Germinal center (tissue), 1 donor: ENCODE measurements at places on chromosomes 2 and 18.

DNA sequence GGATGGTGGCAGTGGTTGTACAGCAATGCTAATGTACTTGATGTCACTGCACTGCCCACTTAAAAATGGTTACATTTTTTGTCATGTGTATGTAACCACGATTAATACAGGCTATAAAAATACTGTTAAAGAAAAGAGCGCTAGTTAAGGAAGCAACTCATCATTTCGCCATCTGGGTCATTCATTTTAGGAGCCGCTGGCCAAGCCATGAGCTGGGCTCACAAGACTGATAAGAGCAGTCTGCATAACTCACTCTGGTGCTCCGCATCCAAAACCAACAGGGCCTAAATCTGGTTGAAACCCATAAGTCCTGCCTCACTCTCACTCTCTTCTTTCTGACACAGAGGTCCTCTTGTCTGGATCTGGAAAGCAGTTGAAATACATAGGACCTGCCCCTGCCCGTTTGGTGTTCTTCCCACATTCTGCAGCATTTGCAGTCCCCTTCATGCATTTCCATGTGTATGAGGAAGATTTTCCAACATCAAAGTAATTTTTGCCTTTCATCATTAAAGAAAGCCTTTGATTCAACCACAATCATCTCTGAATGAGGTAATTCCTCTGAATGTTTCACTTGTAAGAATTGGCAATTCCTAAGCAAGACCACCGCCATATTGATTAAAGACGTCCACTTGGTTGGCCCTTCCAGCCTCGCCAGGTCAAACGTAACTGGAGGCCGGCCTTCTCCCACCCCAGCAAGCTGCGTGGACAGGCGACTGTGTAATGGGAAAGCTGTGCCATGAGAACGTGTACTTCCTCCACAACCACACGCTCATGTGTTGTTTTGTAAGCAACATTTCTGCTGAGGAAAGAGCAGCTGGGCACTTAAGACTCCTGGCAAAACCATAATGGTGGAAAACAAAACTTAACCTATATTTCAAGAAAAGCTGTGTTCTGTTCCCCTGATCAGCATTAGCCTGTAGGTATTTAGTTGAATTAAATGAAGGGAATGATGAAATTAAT is 112.2 kb downstream of the VAPA start:
- DNase-seq = no peak

- DNase-seq = no peak
Measured at GRCh38 chr2:223747392-223748042, 89.9 kb downstream of the AP1S3 start.

GRCh38 chr18:23938901-23939341 is 75.6 kb upstream of the TTC39C start:
- no peak for DNase-seq

GRCh38 chr2:74764429-74765272 is 69.3 kb upstream of the HK2 start:
- no peak for DNase-seq

GRCh38 chr2:241323778-241324177 is 8.1 kb downstream of the SEPTIN2 start:
- no peak for DNase-seq

DNA sequence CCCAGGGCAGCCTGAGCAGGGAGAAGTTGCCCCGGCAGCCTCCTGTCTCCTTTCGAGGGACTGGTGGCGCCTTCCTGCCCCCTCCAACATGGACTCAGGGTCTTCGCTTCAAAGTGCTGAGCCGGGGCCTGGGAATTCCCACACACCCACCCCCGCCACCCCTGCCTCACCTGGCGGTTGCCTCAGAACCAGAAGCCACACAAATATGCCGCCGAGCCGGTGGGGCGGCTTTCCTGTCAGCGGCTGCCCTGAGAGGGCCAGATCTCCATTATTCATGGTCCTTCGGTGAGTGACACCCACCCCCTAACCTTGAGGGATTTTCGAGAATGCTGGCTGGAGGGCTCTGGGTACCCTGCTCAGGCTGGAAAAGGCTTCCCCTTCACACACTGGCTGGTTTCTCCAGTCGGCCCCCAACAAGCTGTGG is 71.7 kb downstream of the SMAD7 start:
- no peak for DNase-seq

- DNase-seq = no peak
Measured at GRCh38 chr18:76259711-76260110, 235.3 kb downstream of the ZNF516 start.

DNA sequence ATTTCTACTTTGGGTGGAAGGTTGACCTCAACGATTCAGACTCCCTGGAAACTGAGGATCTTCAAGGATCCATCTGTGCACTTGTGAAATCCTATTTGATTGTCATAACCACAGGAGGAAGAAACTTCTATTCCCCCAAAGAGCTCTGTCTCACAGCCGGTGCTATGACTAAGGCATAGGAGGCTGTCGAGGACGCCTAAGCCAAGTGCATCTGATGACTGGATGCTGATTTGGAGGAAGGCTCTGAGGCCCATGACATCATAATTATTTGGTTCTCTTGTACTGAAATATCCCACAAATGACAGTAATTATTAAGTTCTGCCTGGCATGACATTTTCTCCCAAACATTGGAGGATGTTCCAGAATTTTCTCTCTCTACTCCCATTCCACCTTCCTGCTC is 13.8 kb upstream of the KCNF1 start:
- DNase-seq = no peak

DNA sequence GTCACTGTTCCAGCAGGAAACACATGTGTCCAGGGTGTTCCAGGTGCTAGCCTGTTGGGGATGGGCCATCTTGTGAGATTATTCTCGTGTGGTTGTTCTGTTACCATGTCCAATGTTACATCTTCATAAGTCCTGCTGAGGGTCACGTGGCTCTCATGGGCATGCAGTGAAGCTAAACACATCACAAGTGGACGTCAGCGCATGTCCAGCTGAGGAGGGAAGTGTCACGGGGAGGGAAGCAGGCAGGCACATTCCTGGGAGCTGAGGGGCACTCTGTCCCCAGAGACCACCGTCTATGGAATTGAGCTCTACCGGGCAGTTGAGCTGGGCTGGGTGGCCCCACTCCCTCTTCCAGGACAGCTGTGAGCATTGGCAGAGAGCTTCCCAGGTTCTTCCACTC is 155.3 kb upstream of the TWIST2 start:
- DNase-seq = no peak

- DNase-seq = no peak
Measured at GRCh38 chr18:50441501-50441900, 66.7 kb downstream of the SKA1 start.

DNA sequence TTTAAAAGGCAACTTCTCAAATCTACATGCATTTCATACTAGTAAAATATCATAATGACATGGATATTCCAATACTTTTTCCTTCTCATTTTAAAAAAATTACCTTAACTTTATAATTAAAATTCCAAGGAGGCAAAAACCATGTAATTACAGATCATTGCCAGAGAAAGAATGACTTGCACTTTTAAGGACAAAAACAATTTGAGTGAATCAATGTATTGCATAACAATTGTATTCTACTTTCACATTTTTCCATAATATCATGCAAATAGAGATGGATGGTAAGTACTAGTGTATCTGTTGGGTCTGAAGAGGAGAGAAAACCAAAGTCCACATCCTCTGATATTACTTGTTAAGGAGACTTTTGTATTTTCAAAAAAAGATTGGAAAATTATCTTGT is 89.5 kb upstream of the NCK2 start:
- DNase-seq = no peak

- no peak for DNase-seq
Measured at GRCh38 chr2:137677466-137677865, 286.8 kb upstream of the HNMT start.

- peak; percentile 9 for DNase-seq
Measured at GRCh38 chr2:63189026-63189425, 138.4 kb downstream of the OTX1 start.

- DNase-seq = no peak
Measured at GRCh38 chr2:196601430-196602306, 37.8 kb upstream of the CCDC150 start.

DNA sequence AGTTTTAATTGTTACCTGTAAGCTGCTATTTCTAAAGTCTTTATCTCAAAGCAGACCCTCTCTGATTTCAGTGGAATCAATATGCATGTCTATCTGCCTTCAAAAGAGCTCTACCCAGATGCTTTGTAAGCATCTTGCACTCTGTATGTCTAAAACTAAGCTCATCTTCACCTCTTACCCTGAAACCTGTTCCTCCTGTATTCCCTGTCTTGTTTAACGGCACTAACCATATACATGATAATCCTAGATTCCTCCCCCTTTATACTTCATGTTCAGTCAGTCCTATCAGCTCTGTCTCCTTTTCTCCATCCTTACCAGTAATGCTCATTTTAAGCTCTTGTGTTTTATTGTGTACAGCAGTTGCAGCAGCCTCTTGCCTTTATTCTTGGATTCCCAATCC is 12.8 kb downstream of the ZC3H15 start:
- no peak for DNase-seq

GRCh38 chr2:137865954-137866540 is 98.2 kb upstream of the HNMT start:
- peak; percentile 4 for DNase-seq

DNA sequence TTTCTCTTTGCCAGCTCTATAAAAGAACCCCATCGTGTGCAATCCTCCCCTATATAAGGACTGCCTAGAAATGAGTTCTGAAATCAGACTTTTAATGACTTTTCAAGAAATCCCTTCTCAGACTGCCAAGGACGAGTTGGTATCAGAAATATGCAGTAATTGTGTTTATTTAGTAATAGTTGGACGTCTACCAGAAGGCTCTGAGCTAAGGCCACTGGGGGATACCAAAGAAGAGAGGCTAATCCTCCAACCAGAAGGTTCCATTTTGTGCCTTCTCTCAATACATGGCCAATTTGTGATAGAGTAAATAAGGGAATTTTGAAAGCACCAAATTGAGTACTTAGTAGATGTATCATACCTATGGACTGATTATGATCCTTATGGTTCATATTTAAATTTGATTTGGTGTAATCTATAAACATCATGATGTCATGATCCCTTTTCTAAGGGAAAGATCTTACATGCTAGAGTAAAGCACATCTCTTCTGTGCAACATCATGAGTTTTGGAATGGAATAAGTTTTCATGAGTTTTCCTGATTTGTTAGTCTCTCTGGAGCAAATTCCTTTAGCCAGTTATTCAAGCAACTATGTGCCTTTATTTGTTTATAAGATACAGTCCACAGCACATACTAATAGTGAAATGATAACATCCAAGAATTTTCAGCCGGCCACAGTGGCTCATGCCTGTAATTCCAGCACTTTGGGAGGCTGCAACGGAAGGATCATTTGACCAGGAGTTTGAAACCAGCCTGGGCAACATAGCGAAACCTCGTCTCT is 82.2 kb upstream of the LTBP1 start:
- DNase-seq = no peak

DNA sequence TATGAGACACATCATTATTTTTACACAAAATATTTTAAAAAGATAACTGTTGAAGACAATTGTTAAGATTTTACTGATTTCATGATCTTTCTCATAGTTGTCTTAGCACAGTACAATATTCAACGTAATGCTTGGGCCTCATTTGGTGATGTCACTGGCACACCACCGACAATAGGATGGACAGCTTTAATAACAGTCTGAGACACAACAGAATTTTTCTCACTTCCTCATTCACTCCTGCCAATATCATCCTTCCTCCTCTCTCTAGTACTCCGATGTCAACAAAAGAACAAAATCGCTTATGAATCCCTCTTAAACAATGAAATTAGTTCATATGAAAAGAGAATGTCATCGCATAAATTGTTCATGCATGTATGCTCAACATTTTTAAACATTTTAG is 461.9 kb upstream of the CDH7 start:
- DNase-seq = no peak

- no peak for DNase-seq
Measured at GRCh38 chr2:135125940-135126339, 73.8 kb downstream of the RAB3GAP1 start.

- DNase-seq = no peak
Measured at GRCh38 chr2:27537287-27537686, 40.6 kb downstream of the GCKR start.

- DNase-seq = no peak
Measured at GRCh38 chr2:207549145-207549544, 19.4 kb downstream of the CREB1 start.

DNA sequence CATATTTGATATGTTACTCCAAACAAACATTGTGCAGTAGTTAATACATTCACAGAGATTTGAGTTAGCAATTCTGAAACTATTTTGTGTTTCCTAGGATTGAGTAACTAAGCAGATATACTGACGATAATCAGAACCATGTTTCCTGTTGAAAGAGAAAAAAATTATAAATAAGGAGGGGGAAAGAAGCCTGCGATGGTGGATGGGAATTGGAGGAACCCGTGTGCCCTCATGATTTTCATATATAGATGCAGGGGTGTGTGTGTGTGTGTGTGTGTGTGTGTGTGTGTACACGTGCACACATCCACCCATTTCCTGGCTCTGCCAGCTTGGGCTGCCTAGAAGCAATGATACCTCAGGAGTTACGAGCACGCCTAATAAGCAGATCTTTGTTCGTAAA is 56.9 kb downstream of the LPIN2 start:
- no peak for DNase-seq
